Activated gamma-delta T cell treated with Interleukin-2 at 50 U/mL for 16 hours (primary cell): ENCODE measurements at places on chromosomes 1 and 21.

DNA sequence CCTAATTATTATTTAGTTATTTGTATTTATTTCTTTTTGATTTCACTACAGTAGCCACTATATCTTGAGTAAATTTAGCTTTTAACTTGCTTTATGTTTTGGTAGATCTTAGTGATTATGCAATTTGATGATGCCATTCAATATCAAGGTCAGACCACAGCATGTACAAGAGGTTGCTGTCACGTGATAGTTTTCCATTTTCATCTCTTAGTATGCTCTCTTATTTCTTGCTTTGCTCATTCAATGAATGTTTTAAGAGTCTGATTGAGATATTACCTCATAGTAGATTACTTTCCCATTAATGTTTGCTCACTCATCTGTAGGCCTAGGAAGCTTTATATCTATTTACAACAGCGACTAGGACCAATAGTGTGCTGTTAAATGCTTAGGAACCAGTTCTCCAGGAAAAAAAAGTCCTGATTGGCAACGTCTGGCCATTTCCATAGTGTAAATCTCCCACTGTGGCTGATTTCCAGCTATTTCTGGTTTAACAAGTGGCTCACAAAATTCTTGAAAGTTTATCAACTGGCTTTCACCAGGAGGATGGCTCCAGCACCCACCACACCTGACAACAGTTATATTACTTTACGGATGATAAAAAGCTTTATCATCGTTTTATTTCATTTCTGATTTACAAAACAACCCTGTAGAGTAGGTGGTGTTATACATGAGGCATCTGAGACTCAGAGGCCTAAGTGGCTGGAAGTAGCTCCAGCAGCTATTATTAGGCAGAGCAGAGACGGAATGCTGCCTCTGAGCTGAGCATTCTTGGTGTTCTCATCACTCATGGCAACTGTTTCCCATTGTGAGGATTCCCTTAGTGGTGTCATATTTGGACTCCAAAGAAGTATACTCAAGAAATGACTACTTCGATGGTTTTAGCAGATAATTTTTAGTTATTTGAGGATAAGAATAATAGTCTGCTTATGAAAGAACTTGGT, 235.2 kb downstream of the DISC1 start:
- DNase-seq: no peak

- DNase-seq: no peak
Measured at GRCh38 chr1:57188168-57188567, 222.4 kb upstream of the C8B start.

GRCh38 chr1:31153423-31153822, 86.3 kb downstream of the NKAIN1 start:
- DNase-seq: no peak

- no peak for DNase-seq
Measured at GRCh38 chr1:229287267-229287666, 16.4 kb downstream of the RAB4A start.

DNA sequence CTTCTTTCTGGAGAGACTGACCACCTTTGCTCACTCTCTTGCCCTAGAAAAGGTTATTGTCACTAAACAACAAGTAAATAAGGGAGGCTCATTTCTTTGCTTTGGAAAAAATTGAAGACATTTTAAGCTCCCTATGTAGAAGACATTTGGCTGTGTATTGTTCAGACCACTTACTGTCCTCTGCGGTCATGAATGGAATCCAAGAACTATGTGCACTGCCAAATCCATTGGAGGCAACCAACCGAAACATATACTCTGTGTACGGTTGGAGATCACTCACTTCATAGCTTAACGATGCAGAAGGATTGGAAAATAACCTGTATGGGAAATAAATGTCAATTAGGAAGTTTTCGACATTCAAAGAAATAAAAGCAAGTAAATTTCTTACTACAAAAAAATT, 332.8 kb downstream of the KCTD3 start:
- no peak for DNase-seq

GRCh38 chr1:46150085-46150484, 17.7 kb upstream of the PIK3R3 start:
- DNase-seq: no peak

GRCh38 chr21:43874085-43874805, 9.2 kb downstream of the AGPAT3 start:
- DNase-seq: no peak

DNA sequence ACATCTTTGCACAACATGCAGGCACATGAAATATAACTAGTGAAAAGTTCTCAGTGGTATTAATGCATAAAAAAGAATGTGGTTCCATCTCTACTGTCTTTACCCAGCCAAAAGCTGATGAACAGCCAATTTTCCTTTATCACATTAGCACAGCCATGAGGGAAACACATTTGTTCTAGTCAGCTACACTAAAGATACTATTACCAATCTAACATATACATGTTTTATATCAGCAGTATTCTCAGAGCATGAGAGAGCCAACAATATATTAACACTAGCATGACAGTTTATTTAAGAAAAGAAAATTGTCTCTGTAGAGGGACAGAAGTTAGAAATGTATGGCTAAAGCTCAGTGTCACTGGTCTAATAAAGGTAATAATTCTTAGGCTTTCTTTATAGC, 56.3 kb downstream of the USH2A start:
- DNase-seq: no peak

DNA sequence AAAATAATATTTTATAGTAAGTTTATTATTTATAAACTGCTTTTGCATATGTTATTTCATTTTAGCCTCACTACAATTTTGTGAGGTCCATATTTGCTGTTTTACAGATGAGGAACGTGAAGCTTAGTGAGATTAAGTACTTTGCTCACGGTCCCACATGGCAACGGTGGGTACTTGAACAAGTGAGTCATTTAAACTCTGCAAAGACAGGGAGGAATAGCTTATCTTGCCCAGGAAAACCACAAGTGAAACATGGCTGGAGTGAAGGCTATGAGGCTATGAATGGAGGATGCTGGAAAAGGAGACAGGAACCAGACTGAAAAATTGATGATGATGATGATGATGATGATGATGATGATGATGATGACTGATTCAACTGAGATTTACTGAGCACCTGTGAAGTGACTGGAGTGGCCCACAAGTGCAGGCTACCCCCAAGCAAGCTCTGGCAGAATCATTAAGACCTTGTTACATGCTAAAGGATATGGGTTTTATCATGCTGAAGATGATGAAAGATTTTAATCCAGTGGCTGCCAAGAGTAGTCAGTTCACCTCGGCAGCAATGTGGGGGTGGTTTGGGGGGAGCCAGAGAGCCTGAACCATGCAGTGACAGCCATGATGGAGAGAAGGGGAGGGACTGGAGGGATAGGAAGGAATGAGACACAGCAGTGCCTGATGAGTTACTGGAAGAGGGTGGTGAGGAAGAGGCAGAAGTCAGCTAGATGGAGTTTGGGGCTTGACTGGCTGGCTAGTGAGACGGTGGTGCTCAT, 1.4 kb upstream of the ABCA4 start:
- DNase-seq: no peak

GRCh38 chr1:182996816-182997215, 26.4 kb upstream of the LAMC1 start:
- no peak for DNase-seq

DNA sequence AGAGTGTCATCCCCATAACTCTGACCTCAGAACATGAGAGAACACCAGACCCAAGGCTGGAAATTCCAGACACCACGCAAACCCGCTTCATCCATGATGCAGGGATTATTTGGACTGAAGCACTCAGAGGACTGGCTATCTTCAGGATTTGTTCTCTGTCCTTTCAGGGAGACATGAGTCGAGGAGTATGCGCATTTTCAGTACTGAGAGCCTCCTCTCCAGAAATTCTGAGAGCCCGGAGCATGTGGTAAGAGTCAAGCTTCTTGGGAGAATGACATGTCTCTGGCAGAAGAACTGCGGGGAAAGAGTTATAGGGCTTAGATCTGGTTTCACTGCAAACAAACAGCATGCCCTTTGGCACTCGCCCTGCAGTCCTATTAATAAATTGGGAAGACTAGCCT, 6.9 kb downstream of the LAX1 start:
- no peak for DNase-seq

GRCh38 chr21:35801391-35801790, 258.9 kb downstream of the SETD4 start:
- no peak for DNase-seq

- DNase-seq: no peak
Measured at GRCh38 chr1:53680868-53681267, 58.1 kb downstream of the GLIS1 start.

GRCh38 chr1:174837386-174837785, 162.4 kb upstream of the CACYBP start:
- no peak for DNase-seq

- no peak for DNase-seq
Measured at GRCh38 chr1:180778782-180779398, 133.8 kb upstream of the KIAA1614 start.

- no peak for DNase-seq
Measured at GRCh38 chr1:30358500-30358899, 364.9 kb downstream of the MATN1 start.

DNA sequence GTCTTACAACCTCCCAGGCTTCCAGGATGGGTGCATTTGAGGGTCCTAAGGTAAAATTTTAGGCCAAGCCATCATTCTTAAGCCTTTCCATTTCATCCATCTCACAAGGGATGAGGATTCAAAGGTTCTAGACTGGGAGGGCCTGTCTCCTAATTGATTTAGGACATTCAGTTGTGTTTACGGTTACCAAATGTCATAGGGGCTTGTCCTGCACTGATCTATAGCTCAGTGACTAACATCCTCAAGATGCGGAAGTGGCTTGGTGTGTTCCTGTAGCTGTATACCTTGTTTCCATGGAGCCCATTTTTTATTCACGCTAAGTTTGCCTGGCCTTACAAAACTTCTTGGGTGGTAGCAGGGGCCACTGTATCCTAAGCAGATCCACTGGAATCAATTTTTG, 52.8 kb downstream of the DUSP10 start:
- DNase-seq: no peak

DNA sequence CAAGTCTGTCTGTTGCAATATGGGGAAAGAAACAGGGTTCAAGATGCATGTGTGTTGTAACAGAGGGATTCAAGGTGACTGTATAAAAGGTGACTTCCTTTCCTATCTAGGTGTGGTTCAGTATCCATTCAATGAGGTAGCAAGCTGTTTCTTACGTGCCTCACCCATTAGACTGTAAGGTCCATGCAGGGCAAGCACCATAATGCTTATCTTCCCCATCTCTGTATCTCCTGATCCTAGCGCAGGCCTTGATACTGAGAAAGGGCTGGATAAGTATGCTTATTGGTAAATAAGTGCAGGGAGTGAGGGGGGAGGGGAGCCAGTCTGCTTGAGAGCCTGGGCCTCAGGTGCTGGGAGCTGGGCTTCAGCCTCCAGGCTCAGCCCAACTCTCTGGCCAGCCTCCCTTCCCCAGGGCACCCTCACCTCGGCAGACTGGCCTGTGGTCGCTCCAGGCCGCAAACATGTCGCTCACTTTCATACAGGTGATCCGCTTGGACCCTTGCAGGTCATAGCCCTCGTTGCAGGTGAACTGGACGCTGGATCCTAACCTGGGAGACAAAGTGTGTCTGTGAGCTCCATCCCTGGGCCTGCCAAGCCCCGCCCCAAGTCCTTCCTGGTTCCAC, 44.5 kb upstream of the HMGB4 start:
- DNase-seq: no peak

DNA sequence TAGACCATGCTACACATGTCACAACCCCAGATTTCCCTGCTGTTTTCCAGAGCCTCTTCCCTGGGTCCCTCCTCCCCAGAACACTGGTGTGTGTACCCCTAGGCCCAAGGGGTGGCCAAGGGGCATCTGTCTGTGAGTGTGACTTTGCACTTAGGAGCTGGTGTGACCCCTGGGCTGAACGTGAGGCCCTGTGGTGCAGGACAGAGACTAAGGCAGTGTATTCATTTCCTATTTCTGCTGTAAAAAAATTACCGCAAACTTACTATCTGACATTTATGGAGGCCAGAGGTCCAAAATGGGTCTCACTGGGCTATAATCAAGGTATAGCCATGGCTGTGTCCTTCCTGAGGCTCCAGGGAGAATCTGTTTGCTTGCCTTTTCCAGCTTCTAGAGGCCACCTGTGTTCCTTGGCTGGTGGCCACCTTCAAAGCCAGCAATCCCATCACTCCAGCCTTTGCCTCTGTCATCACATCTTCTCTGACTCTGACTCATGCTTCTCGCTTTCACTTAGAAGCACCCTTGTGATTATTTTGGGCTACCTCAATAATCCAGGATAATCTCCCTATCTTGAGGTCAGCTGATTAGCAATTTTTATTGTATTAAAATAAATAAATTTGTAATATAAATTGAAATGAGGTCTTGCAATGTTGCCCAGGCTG, 24.0 kb upstream of the ELOA start:
- no peak for DNase-seq

GRCh38 chr1:5770981-5771765, 221.1 kb downstream of the NPHP4 start:
- DNase-seq: no peak

GRCh38 chr1:174090471-174090870, 68.3 kb upstream of the RC3H1 start:
- no peak for DNase-seq

DNA sequence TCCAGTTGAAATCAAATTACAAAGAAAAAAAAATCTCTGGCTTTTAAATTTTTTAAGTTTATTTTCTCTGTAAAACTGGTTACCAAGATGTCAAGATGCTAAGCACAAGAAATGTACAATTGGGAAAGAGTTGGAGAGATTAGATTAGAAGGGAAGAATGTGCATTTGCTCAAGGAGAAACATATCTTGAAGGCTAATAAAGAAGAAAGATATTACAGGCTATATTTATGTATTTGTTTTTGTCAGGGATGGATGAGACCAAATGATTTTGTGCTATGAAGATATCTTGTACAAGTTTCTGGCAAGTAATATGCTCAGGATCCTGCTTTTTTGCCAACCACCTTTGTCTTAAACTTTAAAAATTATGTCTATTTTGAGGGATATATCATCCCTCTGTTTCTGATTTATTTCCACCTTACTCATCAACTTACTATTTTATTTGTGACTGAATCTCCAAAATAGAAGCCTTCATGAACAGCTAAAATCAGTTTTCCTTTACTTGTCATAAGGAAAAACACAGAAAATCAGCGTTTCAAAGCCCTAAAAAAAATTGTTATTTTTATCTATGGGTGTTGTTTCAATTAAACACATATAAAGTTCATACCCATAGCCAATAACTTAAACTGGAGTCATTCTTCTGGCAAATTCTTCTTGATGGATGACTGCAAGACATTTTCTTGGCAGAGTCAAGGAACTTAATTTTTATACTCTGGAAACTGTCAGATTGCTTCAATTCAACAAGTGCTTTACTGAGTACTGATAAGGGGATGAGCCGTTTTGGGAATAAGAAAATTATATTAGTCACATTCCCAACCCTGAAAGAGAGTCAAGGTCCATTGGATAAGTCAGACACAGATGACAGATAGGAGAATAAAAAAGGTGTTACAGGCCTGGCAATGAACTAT, 141.8 kb downstream of the CTH start:
- DNase-seq: no peak

- DNase-seq: no peak
Measured at GRCh38 chr1:40530735-40531380, 579 bp upstream of the ZNF684 start.

DNA sequence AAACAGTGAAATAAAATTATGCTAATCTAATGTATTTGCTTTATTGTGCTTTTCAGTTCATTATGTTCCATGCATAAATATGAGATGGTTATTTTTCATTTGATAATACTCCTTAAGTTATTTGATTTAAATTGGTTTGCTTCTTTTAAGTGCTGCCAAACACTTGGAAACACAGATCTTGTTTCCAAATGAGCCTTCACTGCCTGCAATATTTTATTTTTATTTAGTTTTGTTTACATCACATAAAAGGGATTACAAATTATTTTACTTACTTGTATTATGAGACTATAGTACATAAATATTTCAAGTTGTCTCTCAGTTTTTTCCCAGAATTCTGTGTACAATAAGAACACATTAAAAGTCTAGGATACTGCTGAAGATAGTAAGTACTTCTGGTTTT, 1662.4 kb upstream of the B3GALT2 start:
- DNase-seq: no peak
